ENCODE measurements at places on chromosomes 3 and 15.

DNA sequence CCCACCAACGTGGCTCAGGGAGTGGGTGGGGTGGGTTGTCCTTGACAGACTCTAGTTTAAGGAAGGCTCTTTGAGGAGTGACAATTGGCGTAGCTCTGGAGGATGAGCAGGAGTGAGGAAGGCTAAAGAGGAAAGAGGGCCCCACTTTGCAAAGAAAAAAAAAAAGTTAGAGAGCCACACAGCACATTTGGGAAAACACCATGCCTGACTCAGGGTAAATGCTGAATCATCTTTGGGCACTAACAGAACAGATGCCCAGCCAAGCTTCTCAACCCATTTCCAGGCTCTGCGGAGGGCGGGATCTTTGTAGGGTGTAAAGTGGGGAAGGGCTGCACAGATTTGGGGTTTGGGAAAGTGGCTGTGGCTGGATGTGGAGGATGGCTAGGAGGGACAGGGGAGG is 179.1 kb upstream of the RGMA start:
- no peak for DNase-seq

GRCh38 chr15:92665100-92665555 is 9.6 kb upstream of the FAM174B start:
- no peak for DNase-seq

DNA sequence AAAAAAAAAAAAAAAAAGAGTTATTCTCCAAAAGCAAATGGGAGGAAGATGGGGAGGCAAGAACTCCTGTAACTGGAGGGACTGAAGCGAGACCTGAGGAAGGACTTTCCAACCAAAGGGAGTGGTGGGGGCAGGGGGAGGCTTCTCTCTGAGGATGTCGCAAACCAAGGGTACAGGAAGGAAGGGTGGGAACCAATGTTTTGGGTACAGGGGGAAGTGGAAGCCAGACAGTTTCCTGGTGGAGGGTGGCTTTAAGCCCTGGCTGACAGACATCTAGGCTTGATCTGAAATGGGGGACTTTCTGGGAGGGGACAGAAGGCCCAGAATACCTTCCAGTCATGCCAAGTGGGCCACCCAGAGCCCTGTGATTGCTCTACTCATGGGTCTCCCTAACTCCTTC is 27.0 kb downstream of the VIPR1 start:
- DNase-seq: no peak

DNA sequence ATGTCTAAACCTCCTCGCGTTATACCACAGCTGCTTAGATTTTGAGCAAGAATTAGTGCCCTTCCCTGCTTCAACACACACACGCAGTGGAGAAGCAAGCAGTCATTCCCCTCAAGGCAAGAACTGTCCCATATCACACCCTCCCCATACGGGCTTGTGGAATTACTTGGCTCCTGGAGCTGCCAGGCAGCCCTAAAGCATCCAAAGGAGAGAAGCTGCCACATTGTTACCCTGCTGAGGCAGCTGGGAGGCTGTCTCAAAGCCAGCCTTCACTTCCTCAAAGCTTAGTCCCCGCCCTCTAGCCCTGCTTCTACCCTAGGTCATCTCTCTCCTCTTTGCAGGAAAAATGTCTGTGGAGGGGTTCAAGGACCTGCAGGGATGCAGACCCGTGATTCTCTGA is 153.4 kb downstream of the RORA start:
- no peak for DNase-seq

- DNase-seq: no peak
Observed at GRCh38 chr3:70264122-70264780, 48.2 kb downstream of the MDFIC2 start.

GRCh38 chr3:63937661-63938651 is 25.8 kb upstream of the SCAANT1 start:
- DNase-seq: no peak

- no peak for DNase-seq
Observed at GRCh38 chr15:99403597-99403996, 152.3 kb downstream of the LRRC28 start.

GRCh38 chr3:156644958-156645357 is 29.4 kb upstream of the TIPARP start:
- DNase-seq: no peak

GRCh38 chr3:71994203-71994602 is 209.3 kb upstream of the PROK2 start:
- DNase-seq: no peak

- no peak for DNase-seq
Observed at GRCh38 chr3:141070727-141071357, 19.7 kb downstream of the SPSB4 start.

DNA sequence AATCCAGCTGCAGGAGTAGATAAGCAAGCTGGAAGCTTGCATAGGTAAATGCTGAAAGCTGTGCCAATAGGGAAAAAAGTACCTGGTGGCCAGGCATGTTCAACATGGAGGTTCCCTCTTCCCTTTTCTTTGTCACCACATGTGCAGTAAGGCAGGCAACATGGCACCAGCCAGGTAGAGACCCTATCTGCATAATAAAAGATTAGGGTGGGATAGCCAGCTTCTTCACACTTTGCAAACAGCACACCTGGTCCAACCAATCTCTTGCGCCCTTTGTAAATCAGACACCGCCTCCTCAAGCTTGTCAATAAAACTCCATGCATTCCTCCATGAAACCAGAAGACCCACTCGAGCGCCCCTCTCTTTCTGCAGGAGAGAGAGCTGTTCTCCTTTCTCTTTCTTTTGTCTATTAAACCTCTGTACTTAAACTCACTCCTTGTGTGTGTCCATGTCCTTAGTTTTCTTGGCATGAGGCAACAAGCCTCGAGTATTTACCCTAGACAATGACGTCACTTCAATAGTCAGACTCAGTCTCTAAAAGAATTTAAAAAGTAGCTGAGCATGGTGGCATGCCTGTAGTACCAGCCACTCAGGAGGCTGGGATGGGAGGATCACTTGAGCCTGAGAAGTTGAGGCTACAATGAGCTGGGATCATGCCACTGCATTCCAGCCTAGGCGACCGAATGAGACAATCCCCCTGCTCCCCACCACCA is 256.3 kb downstream of the SCAPER start:
- no peak for DNase-seq

- DNase-seq: no peak
Observed at GRCh38 chr3:177804646-177805045, 607.4 kb upstream of the TBL1XR1 start.

- no peak for DNase-seq
Observed at GRCh38 chr15:98063871-98064270, 103.4 kb downstream of the ARRDC4 start.

DNA sequence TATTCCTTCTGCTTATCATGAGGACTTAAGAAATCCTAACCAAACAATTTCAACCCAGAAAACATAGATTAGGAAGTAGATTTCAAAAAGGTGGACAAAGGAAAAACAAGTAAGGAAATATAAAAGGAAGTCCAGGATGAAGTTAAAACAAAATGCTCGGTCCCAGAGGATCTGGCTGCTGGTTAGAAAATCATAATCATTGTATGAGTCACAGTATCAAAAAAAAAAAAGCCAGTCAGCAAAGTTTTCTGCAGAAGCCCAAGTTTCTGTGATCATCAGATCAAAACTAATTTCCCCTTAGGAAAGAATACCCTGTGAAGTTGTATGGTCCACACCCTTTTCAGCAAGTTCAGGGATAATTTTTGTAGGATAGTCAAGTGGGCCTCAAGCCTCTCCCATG is 43.0 kb upstream of the LRTM1 start:
- no peak for DNase-seq

- no peak for DNase-seq
Observed at GRCh38 chr15:74307827-74308811, 59.3 kb downstream of the CYP11A1 start.

- no peak for DNase-seq
Observed at GRCh38 chr3:183006396-183007002, 26.2 kb upstream of the DCUN1D1 start.

DNA sequence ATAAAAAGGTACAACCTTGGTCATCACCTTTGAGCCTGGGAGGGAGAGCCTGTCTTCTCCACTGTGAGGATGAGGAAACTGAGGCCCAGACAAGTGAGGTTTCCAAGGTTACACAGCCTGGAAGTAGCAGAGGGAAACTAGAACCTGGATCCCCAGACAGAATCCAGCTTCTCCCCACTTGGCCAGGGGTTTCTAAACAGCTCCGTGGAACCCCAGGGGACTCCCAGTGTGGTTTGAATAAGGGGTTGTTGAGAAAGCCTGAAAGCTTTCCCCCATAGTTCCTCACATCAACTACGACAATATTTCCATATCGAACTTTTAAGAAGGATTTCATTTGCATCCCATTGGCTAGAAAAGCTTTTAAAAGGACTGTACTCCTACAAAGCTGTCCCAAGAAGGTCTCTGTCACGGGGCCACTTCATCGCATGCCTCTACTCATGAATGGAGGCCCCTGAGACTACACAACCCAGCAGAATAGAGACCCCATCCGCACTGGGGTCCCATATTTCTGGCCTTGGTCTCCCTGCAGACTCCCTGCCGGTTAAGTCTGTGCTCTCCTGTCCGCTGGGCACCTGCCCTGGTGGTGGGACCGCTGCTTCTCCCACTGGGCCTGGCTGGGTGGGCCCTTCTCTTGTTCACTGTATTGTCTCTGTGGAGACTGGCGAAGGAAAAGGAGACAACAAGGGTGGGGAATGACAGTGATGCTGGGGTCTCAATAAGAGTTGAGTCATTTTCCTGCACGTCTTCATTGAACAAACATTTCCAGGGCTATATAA is 178.5 kb downstream of the SMAD6 start:
- DNase-seq: no peak

- DNase-seq: no peak
Observed at GRCh38 chr15:86236356-86237110, 156.9 kb downstream of the AGBL1 start.

DNA sequence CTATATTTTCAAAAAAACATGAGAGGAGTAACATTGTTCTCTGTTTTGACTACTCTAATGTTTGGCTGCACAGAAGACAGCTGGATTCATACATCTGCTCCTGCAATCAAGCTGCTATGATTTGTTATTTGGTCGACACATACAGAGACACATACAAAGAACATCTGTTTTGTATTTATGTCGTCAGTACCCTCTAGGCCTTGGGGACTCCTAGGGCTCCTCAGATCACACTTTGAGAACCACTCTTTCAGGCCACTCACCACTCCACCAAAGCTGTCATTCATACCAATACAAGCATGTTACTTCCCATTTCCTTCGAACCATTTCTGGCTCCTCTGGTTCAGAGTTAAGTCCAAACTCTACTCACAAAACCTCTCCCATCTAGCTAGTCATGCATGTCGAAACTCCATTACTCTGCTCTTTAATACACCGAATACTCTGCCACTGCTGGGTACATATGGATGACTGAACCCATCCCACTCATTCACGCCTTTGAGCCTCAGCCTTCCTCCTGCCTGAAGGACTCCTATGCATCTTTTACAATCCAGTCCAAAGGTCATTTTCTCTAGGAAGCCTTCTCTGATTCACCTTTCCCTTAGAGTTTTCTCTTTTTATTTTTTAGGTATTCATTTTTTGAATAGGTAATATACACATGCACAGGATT is 102.9 kb upstream of the ARHGEF3 start:
- no peak for DNase-seq

- DNase-seq: no peak
Observed at GRCh38 chr15:52326756-52327155, 31.2 kb upstream of the MYO5C start.

- no peak for DNase-seq
Observed at GRCh38 chr3:82129221-82129801, 367.9 kb upstream of the GBE1 start.

DNA sequence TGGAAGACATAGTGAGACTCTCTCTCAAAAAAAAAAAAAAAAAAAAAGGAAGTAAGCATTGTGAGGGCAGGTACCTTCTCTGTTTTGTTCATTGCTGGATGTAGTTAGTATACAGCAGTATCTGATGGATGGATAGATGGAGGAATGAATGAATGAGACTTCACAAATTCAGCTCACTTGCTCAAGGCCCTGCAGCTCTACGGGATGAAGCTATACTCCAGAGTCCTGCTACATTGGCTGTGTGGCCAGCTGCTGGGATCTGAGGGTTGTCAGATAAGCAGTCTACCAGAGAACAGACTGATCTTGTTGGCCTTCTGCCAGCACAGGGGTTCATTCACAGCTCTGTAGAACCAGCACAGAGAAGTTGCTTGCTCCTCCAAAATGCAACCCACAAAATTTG is 35.0 kb downstream of the MLH1 start:
- no peak for DNase-seq
